ENCODE measurements at places on chromosomes 16 and 17.

- DNase-seq: no peak
Observed at GRCh38 chr17:57894848-57895247, 45.0 kb upstream of the MRPS23 start.

GRCh38 chr16:1770328-1771187 lies 785 bp downstream of the NME3 start:
- peak; percentile 32 for DNase-seq

GRCh38 chr17:81160747-81161453 lies 4.4 kb upstream of the PVALEF start:
- no peak for DNase-seq

GRCh38 chr16:86951831-86952598 lies 365.2 kb downstream of the C16orf95 start:
- peak; percentile 98 for DNase-seq

GRCh38 chr17:9274973-9275372 lies 253.7 kb downstream of the NTN1 start:
- DNase-seq: peak; percentile 70

- DNase-seq: no peak
Observed at GRCh38 chr17:79049821-79050220, 24.8 kb upstream of the ENGASE start.

DNA sequence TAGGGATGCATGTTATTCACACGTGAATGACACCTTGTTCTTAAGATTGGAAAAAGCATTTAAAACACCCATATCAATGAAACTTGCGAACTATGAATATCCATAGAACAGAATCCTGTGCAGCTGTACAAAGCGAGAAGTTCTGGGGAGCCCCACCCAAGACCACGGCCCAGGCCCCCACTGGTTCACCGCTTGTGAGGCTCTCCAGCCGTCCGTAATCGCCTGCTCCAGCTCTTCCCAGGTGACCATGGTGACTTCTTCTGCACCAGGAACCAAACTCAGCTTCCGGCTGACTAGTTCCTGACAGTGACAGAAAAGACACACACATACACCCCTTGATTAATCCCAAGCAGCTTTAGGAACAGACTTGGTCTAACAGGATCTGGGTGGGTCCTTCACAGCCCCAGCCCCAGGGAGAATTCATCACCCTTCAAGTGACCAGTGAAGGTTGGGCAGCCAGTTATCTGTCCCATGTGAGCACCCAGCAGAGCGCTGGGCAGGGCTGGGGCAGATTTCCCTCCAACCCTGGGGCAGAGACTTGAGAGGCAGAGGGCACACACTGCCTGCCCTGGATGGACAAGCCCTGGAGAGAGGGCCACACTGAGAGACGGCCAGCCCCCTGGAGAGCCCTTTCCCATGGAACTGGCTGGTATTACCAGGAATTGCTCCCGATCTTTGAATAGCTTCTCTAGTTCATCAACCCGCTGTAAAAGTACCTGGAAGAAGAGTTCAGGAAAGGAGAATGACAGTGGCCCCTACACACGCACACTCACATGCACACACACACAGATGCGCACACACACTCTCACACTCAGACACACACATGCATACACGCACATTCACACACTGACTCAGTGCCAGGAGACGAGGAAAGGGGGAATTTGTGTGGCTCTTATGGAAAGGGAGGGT lies 3.6 kb downstream of the QRICH2 start:
- DNase-seq: no peak

GRCh38 chr17:28693869-28694268 lies 17.8 kb downstream of the PROCA1 start:
- DNase-seq: no peak

GRCh38 chr16:58638148-58639036 lies 8.8 kb upstream of the CNOT1 start:
- DNase-seq: peak; percentile 30

GRCh38 chr16:12532871-12533610 lies 270.6 kb downstream of the CPPED1 start:
- no peak for DNase-seq

DNA sequence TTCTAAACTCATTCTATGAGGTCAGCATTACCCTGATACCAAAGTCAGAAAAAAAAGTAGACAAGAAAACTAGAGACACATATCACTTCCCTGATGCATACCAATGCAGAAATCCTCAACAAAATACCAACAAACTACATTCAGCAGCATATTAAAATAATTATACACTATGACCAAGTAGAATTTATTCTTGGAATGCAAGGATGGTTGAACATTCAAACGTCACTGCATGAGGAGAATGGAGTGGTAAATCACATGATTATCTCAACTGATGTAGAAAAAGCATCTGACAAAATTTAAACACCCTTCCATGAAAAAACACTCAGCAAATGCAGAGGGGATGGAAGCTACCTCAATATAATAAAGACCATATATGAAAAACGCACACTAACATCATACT lies 155.0 kb upstream of the KCNJ18 start:
- DNase-seq: no peak

GRCh38 chr16:825341-826061 lies 25.0 kb upstream of the GNG13 start:
- DNase-seq: no peak

GRCh38 chr17:78101542-78101941 lies 27.0 kb downstream of the TMC6 start:
- no peak for DNase-seq

DNA sequence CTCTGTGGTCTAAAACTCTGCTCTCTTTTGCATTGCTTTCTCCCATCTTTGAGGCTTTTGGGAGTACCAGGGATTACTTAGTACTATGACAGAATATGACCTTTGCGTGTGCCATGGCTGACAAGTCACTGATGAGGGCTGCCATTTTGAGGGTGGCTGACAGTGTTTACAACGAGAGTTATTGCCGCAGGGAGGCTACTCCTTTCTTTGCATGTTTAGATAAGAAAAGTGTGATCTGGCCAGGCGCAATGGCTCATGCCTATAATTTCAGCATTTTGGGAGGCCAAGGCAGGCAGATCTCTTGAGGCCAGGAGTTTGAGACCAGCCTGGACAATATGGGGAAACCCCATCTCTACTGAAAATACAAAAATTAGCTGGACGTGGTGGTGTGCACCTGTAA lies 77.5 kb downstream of the GSG1L start:
- no peak for DNase-seq

- DNase-seq: peak; percentile 82
Observed at GRCh38 chr17:8012996-8013640, 10.7 kb downstream of the GUCY2D start.

- peak; percentile 38 for DNase-seq
Observed at GRCh38 chr17:19270704-19271611, 33.8 kb downstream of the EPN2 start.

All from MV-4-11 (cell line).